ENCODE measurements at places on chromosomes 5 and 9.

DNA sequence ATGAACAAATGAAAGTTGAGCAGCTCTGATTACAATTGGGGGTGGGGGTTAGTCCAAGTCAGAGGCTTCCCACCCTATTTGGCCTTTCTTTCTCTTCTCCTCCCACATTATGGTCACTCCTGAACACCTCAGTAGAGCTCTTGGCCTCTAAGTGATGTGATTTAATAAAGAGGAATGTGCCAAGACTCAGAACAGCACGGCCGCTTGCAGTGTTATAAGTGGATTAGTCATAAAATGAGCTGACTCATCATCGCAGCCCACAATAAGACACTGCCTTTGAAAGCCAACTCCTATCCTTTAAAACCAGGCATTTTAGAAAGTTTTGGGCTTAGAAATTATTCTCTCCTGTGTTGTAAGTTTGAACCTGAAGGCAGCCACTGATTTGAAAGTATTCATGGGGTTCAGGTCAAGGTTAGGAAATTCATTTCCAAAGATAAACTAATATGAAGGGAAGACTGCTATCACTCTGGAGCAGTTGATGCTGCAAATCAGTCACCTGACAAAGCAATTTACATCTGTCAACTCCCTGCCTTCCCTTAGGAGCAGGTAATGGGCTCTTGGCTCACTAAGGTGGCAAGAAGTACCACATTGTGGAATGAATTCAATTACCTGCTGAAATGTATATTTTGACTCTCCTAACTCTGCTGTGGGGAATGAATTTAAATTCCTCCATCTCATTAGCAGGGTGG lies 283.6 kb upstream of the NMUR2 start:
- no peak for DNase-seq

DNA sequence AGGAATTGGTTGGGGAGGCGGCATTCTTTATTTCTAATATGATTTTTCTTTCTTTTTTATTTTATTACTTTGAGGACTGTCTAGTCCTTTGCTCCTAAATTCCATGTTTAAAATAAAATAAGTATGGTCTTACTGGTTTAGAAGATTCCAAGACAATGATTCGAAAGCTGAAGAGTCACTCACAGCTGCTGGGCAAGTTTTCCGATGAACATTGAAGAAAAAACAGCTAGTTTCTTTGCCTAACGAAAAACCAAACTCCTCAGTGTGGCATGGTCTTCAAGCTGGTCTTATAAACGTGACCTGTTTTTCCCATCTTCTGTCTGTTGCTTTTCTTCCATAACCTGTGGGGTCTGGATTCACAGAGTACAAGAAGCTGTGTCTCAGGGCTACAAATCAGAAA lies 25.1 kb downstream of the ZNF474 start:
- DNase-seq = no peak

DNA sequence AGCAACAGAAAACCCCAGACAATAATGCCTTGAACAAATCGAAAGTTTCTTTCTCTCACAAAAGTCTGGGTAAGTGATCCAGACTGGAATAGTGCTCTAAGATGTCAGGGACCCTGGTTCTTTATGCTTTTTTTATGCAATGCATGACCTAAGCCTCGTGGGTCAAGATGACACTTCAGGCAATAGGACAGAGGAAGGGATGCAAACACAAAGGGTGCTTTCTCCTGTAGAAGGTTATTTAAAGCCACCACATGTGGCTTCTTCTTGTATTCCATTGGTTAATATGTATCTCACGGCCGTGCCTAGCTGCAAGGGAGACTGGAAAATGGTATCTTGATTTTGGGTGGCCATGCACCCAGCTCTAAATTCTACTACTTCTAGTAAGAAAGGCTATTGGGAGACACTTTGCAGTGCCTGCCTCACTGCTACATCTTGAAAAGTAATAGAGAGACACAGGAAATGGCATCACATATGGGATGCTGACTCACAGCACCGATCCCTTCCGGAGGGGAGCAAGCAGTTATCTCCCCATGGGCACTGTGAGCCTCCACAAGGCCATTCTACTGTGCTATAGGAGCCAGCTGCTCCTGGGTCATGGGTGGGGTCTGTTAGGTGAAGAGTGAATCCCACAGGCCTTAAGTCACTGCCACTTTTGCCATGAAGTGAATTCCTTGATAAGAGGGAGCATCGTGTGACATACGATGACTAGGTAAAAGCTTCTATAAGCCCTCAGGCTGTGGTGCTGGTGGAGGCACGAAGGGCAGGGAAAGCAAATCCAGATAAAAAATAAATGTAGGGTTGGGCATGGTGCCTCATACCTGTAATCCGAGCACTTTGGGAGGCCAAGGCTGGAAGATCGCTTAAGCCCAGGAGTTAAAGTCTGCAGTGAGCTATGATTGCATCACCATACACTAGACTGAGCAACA lies 32.5 kb upstream of the RAB14 start:
- DNase-seq = no peak

DNA sequence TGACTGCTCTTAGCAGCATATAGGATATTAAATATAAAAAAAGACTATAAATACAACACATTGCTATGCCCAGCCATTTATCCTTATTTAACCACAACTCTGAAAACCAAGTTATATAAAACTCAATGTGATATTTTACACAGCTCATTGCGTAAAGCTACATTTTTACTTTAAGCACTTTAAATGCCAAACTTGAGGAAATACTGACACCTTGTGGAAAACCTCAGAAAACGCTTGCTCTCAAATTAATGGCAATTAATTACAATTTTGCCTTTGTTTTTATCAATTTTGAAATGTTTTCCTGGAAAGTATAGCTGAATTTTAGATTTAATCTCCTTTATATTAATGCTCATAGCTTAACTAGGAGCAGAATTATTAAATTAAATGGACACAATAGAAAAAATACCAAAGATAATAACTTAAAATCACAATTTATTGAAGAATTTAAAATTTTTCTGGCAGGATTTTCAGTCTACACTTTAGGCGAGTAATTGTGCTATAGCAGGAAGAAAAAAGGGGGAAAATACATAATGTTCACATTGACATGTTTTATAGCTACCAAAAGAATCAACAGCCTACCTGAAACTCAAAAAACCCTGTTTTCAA lies 25.2 kb upstream of the PLAC8L1 start:
- DNase-seq = no peak

- DNase-seq = no peak
These were observed 13.5 kb downstream of the NREP start for GRCh38 chr5:111743512-111743911.

DNA sequence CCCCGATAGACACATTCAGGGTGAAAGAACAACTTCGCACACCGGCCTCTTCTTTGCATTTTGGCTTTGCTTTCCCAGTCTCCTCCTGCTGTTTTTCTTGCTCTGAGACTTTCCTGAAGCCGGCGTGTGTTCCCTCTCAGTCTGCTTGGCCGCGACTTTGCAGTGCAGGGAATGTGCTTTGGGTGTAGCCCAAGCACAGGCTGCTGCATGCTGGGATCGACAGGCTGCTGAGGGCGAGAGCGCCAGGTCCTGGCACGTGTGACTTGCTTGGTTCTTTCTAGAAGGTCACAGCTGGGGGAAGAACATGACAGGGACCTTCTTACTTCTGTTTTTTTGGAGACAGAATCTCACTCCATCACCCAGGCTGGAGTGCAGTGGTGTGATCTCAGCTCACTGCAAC lies 40.6 kb downstream of the TENT4A start:
- DNase-seq = no peak

DNA sequence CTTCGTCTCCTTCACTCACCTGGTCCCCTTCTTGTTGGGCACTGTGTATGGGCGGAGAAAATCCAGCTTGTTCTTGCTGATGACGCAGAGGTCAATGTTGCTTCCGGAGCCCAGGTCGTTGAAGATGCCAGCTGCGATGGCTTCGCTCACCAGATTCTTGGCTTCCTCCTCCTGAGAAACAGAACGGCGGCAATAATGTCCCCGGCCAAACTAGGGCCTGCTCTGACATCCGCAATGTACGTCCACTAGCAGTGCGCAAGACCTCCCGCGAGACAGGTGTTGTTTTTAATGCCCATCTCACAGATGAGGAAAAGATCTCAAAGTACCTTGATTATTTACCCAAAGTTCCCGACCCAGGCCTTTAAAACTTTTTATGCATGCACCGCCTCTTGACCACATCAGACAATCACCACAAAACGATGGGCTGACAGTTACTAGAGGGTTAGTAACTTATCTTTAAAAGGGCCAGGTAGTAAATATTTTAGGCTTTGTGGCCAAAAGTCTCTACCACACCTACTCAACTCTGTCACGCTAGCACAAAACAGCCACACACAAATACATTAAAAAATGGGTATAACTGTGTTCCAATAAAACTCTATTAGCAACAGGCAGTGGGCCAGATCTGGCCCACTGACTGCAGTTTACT lies 58.4 kb downstream of the PSMB7 start:
- DNase-seq = no peak

DNA sequence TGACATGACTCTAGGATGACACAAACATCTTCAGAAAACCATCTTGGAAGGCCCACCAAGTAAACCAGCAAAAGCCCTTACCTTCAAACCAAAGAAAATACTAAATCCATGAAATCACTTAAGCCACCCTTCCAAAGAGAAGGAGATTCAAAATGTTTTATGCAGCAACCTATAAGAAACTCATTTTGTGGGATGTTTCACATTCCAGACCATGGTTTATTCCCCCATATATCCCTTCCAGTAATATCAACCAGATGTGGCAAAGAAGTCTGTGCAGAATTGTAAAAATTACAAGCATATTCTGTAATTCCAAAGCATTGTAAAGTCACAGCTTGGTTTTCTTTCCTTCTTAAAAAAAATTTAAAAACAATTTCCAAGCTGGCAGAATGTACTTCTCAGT lies 117.4 kb downstream of the SLIT3 start:
- DNase-seq = no peak

DNA sequence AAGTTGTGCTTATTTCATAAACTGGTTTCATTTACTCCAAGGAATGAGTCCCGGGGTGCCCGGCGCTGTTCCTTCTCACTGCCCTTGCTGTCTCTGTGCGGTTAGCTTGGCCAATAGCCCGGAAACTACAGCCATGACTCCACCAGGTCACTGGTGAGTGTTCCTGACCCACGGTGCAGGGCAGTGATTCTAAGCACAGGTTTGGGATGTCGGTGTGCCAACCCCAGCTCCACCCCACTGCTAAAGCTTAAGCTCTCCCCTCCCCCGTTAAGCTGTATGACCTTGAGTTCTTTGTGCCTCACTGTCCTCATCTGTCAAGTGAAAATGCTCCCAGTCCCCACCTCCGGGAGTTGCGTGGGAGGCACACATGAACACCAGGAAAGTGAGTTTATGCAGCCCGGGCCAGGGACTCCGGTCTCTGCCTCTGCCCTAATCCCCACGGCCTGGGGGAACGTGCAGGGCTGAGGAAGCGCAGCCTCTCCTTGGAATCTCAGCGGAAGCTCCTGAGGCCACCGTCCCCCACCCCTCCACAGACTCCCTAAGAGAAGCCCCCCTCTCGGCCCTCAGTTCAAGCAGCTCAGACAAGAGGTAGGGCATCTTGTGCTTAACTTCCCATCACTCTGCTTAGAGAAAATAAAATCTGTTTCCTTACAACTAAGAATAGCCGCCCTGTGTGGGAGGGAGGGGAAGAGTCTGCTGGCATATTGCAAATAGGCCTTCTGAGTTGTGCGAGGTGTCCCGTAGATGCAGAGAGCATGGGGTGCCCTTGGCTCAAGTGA lies 92.0 kb upstream of the RAI14 start:
- DNase-seq = no peak

GRCh38 chr9:137977571-137978261 lies 100.1 kb downstream of the CACNA1B start:
- no peak for DNase-seq

- DNase-seq = no peak
These were observed 143.4 kb downstream of the MACROH2A1 start for GRCh38 chr5:135255461-135256178.

DNA sequence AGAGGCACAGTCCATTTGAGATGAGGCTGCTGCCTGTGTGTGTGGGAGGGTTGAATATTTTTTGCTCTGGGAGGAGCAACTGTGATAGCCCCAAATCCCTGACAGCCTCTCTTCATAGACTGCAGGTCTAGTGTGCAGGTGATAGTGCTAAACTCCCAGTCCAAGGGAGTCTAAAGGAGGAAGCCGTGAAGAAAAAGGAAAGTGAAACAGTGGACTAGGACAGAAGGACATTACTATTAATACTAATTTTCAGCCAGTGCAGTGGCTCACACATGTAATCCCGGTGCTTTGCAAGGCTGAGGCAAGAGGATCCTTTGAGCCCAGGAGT lies 295.0 kb downstream of the PDE4D start:
- DNase-seq = no peak

DNA sequence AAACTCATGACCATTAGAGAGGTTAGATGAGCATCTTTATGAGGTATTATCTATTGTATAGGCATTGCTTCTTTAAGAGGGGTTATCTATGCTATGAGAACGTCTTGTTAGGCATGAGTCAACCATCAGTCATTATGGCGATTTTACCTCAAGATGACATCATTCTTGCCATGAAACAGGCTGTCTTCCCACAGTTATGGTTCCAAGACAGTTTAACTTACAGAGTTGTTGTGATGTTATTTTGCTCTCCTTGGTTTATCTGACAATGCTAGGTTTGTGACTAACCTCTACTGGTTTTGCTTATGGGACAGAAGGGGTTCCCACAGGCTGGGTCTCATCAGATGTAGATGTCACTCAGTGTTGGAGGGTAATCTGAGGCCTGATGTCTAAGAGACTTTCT lies 1864.7 kb upstream of the ACO1 start:
- DNase-seq = no peak

DNA sequence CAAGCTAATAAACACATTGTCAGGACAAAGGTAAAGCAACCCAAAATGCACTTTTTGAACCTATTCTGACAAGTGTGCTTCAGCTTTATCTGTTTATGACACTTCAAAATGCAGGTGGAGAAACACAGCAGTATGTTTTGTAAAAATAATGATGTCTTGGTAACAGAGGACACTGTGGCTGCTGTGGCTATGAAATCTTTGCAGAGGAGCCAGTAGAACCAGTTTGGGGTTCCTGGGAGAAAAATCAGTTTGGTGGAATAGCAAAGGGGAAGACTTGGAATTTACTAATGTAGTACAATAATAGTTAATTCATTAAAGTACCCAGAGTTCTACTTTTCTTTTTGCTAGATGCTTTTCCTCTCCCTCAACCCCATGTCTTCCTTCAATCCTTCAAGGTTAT lies 40.6 kb downstream of the SIL1 start:
- no peak for DNase-seq

- no peak for DNase-seq
These were observed 128.8 kb upstream of the MAP3K1 start for GRCh38 chr5:56686337-56687195.

DNA sequence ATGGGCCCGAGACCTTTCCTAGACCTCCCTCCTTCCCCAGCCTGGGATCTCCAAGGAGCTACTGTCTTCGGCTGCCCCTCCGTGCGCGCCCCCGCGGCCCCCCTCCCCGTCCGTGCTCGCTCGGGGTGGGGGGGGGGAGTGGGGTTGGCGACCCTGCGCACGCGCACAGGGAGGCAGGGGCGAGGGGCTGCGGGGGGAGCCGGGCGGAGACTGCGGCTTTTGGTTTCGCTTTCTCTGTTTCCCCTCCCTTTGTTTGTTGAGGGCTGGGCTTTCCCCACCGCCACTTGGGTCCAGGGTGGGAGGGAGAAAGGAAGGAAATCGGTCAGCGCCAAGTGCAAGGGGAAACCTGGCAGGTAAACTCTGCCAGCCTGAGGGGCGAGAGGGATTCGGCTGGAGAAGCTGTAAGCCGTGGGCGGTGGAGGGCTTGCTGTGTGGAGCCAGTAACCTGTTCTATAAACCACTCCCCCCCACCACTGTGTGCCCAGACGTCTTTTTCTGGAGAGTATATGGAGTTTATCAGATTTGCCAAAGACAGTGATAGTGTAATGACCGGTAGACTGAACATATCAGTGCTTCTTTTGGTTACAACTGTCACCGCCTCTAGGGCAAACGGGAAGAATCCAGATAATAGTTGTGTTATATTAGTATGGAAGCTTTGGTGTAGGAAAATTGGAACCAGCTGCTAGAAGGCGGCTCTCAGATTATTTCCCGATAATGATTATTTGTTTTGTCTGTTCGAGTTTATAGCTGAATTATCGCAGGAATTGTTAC lies 684 bp downstream of the DNAJA1 start:
- peak; percentile 72 for DNase-seq
